ENCODE measurements at places on chromosomes 5 and 9.

DNA sequence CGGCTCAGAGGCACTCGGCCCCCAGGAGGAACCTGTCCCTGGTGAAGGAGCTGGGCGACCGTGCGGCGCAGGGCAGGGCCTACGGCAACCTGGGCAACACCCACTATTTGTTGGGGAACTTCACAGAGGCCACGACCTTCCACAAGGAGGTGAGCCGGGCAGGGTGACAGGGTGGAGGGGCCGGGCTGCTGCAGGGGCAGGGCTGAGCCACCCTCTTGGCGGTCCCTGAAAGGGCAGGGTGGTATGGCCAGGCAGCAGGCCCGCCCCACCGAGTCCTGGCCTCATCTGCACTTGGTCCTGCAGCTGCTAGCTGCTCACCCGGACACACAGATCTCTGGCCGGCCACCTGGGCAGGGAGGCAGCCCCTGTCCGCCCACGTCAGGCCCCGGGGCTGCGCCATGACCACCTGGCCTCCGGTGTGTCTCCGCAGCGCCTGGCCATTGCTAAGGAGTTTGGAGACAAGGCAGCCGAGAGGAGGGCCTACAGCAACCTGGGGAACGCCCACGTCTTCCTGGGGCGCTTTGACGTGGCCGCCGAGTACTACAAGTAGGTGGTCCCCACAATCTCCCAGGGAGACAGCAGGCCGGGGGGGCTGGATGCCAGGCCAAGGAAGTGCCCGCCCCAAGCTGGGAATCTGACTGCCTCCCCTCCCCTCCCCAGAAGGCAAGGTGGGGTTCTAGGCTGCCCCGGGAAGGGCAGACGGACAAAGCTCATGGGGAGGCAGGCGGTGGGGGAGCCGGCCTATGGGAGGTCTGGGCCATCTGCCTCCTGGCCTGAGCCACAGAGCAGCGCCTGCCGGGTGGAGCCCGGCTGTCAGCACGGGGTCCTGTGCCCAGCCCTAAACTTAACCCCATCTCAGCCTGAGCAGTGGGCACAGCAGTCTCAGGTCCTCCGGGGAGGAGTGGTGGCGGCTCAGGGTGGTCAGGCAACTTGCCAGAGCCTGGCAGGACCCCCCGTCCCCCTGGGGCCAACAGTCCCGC lies 10.4 kb downstream of the GPSM1 start:
- DNase-seq = no peak

- no peak for DNase-seq
Measured at GRCh38 chr5:110056580-110057114, 366.9 kb downstream of the MAN2A1 start.

GRCh38 chr9:89985068-89985467 lies 380.3 kb downstream of the GADD45G start:
- no peak for DNase-seq

- no peak for DNase-seq
Measured at GRCh38 chr9:7366121-7366520, 433.5 kb downstream of the DMAC1 start.

GRCh38 chr9:21778304-21778703 lies 24.1 kb upstream of the MTAP start:
- DNase-seq = no peak

DNA sequence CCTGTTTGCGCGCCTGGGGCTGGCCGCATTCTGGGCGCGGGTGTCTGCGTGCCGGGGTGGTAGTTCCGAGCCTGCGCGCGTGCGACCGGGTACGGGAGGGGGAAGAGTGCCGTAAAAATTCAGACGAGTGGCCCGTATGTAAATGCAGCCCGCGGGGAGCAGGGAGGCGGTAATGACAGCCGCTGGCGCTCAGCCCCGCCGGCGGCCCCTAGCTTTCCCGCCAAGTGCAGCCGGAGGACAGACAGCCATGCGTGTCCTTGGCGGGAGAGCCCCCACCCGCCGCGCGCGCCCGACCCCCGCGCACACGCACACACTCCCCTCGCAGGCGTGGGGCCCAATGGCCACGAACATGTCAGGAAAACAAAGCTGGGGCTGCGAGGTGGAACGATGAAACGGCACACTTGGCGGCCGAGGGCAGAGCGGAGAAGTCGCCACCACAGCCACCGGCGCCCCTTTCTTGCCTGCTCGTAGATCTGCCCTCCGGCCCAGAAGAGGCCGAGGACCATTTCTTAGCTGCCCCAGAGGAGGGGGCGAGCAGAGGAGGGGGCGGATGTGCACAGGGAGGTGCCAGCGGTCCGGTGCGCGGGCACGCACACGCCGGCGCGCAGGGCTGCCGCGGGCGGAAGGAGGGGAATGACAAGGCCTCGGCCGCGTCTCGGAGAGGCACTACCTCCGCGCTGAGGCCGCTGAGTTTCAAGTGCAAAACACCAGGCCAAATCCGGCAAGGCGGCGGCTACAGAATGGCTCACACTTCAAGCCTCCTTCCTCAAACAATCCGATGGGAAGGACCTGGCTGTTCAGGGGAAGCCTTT lies 208.4 kb downstream of the MEF2C start:
- DNase-seq = no peak

DNA sequence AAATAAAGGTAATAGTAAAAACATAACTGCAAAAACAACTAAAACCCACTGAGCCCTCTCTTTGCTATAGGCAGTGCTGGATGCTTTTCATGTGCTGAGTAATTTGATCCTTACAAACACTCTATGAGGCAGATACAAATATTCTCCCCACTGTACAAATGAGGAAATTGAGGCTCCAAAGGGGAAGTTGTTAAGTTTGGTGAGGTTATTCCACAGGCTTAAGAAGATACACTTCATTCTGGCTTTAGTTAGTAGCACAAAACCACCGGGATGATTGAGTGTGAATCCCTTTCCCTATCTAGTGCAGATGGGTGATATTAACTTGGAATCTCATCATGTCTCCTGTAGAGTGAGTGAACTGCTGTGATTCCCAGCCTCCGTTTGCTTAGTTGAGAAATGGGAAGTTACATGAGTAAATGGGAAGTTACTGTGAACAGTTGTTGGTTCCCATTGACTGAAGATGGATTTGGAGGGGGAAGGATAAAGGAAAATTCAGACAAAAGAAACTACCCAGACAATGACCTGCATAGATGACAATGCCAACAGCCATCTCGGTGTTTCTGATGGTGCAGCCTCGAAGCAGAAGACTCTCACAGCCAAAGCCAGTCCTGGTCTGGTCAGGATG lies 208.3 kb downstream of the ATP10B start:
- DNase-seq = no peak

Measured in hematopoietic multipotent progenitor cell treated with erythropoietin and hydrocortisone succinate and interleukin-3 and kit ligand, for 17 days (in vitro differentiated cells).